ENCODE measurements at places on chromosomes 5 and 9.

- DNase-seq = no peak
Observed at GRCh38 chr9:82091100-82091499, 102.5 kb downstream of the SPATA31D1 start.

DNA sequence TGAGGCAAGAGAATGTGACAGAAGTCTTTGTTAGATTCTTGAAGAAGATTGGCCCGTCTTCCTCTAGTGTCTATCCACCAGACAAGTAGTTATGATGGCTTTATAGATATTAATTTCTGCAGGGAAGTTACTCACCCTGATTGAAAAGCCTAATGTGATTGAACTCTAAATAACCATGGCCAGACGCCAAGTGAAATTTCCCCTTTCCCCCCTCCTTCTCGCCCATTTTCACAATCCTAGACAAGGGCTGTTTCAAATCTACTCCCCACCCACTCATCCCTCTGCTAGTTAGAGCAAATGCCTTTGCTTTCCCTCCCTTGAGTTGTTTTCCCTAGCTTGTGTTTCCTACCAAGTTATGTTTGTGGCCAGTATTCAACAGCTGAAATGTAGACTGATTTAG, 182.5 kb downstream of the TMEM167A start:
- DNase-seq = no peak

GRCh38 chr5:43016217-43016779, 23.8 kb downstream of the ANXA2R start:
- DNase-seq = no peak

- DNase-seq = no peak
Observed at GRCh38 chr5:14161825-14162556, 18.8 kb downstream of the TRIO start.

- no peak for DNase-seq
Observed at GRCh38 chr5:109914906-109915305, 225.2 kb downstream of the MAN2A1 start.
